ENCODE measurements at places on chromosomes 6 and 20. TPM values are rescaled to one million over a fixed set of nuclear protein-coding genes. Genes with fewer than 3 reads are reported as not detected.

Gene MAS1
- polyA plus RNA-seq = not detected

Gene PTK6
- 0.14 TPM for polyA plus RNA-seq

Gene LIN28B
- not detected for polyA plus RNA-seq

Gene PDYN
- polyA plus RNA-seq = not detected
